ENCODE measurements at places on chromosomes 4 and X. TPM values are rescaled to one million over a fixed set of nuclear protein-coding genes. Genes with fewer than 3 reads are reported as not detected.

The CABS1 gene
- total RNA-seq: not detected

The SPANXA1 gene
- not detected for total RNA-seq

The MAGEA1 gene
- not detected for total RNA-seq

GRCh38 chr4:98110214-98110613 is 33.1 kb downstream of the STPG2 start:
- no peak overlapping the region for H3K4me3 ChIP-seq
- H3K36me3 ChIP-seq: no peaks in the 10 kb centered on the region
- no peak for DNase-seq
- no peak overlapping the region for H3K27ac ChIP-seq

DNA sequence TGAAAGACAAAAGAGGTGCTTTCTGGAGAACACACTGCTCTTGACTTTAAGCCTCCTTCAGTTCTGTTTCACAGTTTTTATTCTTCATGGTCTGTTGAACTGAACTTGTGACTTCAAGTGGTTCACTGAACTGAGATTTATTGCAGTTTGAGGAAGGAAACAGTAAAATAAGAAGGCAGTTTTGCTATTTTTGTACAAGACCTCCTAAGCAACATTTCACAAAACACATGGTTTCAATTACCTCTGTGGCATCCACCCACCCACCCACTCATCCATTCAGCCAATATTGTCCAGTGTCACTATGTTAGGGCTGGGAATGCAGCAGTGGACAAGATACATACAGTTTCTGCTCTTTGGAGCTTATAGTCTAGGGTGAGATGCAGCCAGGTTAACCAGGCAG is 131.3 kb downstream of the IL1RAPL2 start:
- no peaks in the 10 kb centered on the region for H3K4me1 ChIP-seq
- no peak overlapping the region for H3K4me3 ChIP-seq
- H3K27me3 ChIP-seq: peaks cover 6% of the 10 kb centered on the region
- H3K36me3 ChIP-seq: no peaks in the 10 kb centered on the region
- H3K27ac ChIP-seq: no peak overlapping the region
- DNase-seq: no peak

DNA sequence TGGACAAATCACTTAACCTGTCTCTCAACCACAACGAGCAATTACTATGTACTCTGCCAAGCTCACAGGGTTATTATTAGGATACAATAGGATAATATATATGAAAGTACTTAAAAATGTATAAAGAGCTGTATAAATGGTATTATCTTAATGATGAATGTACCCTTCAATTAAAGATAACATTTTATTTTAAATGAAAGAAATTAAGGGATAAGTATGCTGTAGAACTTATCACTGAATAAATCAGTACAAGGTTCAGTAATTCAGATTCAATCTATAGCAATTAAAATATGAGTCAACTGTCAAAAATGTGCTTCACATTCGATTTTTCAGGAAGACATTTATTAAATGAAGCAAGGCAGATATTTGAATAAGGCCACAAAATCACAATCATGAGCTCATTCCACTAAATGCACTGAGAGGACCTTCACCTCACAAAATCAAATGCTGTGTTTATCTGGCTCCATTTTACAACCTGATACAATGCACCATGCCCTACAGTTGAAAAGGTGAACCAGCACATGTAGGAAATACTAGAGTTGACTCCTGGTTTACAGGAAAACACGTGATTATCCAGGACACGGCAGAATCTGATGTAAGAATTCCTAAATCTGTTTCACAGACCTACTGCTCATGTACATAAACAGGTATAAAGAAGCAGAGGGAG is 4.4 kb downstream of the LRCH2 start:
- no peak overlapping the region for H3K4me3 ChIP-seq
- H3K27ac ChIP-seq: no peak overlapping the region
- no peaks in the 10 kb centered on the region for H3K27me3 ChIP-seq

Data from heart left ventricle (tissue), 16 donors.